ENCODE measurements at places on chromosomes 1 and 21.

- no peak for DNase-seq
Observed at GRCh38 chr1:84170171-84170570, 26.1 kb downstream of the PRKACB start.

DNA sequence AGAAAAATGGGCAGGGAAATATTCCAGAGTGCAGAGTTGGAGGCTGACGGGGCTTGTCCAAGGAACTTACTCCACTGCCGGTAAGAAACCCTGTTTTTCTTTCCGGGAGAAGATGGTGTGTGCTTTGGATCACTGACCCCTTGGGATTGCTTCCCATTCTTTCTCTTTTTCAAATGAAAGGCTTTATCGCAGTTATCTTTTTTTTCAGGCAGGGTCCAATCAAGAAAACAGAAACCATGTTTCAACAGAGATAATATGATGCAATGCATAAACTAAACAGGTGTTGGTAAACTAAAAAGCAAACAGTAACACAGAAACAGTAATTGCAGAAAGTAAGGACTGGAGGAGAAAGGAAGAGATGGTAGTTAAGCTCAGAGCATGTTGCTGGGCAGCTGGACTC, 145.1 kb downstream of the LYPLAL1 start:
- DNase-seq = no peak

DNA sequence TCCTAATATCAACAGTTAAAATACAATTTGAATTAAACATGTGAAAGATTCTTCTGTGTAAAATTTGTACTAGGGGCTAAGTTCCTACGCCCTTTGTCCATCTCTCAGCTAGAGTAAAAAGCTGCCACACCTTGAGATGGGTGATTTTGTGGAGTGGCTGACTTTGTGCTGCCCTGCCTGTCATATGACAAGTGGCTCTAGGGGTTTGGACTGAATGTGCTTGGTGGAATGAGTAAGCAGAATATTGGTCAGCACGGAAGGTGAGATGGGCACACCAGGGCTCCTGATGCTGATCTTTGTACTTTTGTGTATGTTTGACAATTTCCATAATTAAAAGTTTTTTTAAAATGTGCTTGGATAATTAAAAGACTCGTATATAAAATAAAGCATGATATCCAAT, 133.6 kb upstream of the SLC45A1 start:
- no peak for DNase-seq

DNA sequence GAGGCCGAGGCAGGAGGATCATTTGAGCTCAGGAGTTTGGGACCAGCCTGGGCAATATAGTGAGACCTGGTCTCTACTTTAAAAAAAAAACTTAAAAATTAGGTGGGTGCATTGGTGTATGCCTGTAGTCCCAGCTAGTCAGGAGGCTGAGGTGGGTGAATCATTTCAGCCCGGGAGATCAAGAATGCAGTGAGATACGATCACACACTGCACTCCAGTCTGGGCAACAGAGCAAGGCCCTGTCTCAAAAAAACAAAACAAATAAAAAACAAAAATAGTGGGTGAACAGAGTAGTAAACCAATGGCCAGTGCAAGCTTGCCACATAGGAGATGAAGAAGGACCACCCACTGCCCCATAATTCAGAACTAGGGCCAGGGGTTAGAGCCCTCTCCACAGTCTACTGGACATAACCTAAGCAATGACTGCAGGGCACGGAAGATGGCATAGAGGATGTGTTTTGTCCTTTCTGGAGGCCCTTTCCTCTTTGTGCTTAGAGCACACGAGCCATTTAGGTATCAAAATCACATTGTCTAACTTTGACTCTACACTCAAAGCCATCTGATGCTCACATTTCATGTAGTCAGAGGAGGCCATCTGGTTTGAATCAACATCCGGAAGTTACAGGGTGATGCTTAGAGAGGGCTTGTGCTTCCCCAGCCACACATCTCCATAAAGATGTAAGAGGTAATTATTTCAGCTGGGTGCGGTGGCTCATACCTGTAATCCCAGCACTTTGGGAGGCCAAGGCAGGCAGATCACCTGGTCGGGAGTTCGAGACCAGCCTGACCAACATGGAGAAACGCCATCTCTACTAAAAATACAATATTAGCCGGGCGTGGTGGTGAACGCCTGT, 12.6 kb downstream of the CD2 start:
- DNase-seq = peak; percentile 72

DNA sequence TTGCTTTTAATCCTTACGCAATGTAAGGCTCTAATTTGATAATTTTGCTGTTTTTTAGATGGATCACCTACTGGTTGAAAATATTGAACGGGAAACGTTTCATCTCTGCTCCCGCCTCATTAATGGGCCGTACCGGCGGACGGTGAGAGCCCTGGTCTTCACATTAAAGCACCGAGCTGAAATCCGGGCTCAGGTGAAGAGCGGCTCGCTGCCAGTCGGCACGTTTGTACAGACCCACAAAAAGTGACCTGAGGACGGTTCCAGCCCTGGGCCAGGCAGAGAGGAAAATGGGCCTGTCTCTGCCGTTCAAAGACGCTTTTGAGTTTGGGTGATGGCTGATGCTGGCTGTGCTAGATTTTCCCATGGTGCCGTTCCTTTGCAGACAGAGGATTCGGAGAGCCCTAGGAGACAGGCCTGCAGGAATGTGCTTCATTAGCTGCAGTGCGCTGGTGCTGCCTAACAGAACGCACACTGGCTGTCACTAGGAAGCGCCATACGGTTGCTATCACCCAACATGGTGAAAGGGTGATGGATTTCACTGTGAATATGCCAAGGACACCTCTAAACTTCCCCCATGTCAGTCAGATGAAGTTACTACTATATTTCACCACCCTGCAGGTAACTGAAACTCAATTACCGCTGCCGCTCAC, 42.9 kb downstream of the TCEANC2 start:
- no peak for DNase-seq

GRCh38 chr1:25927521-25928265, 21.5 kb upstream of the STMN1 start:
- no peak for DNase-seq

DNA sequence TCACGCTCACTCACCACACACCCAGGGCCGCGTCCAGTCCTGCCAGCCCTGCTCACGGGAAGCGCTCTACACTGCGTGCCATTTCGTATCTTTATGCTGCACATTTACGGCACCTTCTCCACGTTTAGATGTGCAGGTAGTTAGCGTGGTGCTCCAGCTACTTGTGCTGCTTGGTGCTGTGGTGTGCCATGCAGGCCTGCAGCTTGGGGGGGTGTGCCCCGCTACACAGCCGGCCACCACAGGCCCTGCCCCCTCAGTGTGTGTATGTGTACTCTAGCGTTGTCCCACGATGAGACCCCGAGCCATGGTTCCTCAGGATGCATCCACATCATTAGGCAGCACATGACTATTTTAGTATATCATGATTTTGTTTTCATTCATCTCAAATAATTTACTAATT, 38.3 kb downstream of the SNAP47 start:
- no peak for DNase-seq

DNA sequence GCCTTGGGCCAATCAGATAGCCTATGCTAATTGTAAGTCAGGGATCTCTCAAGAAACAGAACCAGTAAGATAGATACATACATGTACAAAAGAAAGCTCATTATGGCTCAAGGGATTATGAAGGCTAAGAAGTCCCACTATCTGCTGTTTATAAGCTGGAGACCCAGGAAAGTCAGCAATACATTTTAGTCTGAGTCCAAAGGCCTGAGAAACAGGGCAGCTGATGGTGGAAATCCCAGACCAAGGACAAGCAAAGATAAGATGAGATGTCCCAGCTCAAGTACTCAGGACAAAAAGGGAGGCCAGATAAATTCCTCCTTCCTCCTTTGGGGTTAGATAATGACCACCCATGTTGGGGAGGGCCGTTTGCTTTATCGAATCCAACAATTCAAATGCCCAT, 269.9 kb downstream of the AJAP1 start:
- no peak for DNase-seq

DNA sequence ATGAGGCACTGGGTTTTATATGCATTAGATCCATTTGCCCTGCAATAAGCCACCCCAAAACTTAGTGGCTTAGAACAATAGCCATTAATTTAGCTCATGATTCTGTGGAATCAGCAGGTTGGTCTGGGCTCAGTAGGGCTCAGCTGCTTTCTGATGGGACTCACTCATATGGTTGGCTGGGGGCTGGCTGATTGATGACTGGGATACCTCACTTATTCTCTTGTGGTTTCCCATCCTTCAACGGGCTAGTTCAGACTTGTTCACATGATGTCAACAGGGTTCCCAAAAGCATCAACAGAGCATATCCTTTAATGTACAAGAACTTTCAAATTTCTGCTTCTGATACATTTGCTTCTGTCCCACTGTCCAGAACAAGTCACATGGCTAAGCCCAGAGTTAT, 43.2 kb downstream of the DNM3 start:
- DNase-seq = no peak

GRCh38 chr1:55768327-55768952, 553.3 kb upstream of the USP24 start:
- DNase-seq = no peak

DNA sequence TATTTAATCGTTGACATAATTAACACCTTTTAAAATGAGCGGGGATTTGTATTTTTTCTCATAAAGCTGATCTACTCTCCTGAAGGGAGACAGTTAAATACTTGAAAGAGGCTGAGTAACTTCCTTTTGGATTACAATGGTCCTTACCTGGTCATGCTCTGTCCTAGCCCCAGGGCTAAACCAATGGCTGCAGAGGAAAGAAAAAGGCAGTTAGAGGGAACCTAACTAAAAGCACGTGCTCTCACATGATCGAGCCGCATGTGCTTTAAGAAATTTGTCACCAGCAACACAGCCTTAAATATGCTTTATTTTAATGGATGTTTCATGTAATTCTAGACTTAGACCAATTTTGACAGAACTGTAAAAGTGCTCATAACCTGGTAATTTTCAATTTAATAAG, 132.7 kb downstream of the GPATCH2 start:
- DNase-seq = no peak

DNA sequence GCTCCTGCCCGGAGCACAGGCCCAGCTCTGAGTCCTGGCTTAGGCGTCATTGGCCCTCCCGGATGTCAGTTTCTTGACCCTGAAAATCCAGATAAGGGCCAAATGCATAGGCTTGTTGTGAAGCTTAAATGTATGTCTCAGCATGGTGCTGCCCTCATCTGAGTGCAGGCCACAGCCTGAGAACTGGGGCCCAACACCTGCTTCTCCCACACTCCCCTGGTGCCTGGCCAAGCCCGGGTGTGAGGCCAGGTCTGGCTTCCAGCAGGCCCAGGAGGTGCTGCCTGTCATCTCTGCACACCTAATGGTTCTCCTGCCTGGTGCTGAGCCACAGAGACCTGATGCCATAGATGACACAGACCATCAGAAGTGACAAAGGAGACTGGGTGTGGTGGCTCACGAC, 14.0 kb downstream of the MX2 start:
- DNase-seq = no peak

DNA sequence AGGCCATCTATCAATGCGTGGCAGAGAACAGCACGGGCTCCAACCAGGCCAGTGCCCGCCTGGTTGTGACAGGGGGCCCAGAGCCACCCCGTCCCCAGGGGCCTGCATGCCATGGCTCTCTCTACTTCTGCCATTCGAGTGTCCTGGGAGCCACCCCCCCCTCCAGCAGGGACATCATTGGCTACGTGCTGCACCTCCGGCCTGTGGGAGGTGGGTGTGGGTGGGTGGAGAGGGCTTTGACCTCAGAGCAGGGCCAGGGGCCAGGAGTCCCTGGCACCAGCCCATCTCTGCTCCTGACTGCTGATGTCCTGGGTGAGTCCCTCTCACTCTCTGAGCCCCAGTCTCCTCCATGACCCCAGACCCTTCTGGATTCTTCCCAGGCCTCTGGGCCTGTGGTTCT, 25.3 kb downstream of the SLC27A3 start:
- DNase-seq = no peak

DNA sequence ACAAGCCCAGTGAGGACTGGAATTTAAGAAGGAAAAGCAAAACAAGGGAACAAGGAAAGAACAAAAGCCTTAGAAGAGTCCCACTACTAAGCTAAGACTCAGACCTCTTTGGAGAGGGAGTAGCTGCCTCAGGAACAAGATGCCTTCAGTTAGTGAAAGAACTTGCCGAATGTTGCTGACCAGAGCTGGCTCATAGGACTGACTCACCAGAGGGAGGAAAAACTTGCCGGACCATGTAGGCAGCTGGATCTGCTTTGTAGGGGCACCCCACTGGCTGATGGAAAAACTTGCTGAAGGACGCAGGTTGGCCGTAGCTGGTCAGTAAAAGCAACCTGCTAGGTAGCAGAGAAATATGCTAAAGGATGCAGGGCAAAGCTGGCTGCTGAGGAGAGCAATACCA, 15.3 kb upstream of the ZSWIM5 start:
- DNase-seq = no peak
